ENCODE measurements at places on chromosomes 5 and 9.

- no peak for DNase-seq
Observed at GRCh38 chr5:72556351-72557166, 49.3 kb upstream of the ZNF366 start.

DNA sequence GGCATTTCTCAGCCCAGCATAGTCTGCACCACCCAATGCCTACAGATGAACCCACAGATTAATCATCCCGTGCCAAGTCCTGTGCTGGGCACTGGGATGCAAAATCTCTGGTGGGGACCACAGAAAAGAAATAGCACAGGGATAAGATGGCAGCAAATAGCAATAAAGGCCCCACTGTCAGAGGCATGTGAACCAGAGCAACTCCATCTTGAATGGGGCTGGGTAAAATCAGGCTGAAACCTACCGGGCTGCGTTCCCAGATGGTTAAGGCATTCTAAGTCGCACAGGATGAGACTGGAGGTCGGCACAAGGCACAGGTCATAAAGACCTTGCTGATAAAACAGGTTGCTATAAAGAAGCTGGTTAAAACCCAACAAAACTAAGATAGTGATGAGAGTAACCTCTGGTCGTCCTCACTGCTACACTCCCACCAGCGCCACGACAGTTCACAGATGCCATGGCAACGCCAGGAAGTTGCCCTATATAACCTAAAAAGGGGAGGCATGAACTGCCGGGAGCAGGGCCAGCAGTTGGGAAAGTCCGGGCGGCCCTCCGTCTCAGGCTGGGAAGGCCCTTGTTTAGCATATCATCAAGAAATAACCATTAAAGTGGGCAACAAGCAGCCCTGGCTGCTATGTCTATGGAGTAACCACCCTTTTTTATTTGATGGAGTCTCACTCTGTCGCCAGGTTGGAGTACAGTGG is 65.2 kb downstream of the C9orf50 start:
- no peak for DNase-seq

GRCh38 chr5:104347119-104347708 is 784.6 kb upstream of the NUDT12 start:
- no peak for DNase-seq

DNA sequence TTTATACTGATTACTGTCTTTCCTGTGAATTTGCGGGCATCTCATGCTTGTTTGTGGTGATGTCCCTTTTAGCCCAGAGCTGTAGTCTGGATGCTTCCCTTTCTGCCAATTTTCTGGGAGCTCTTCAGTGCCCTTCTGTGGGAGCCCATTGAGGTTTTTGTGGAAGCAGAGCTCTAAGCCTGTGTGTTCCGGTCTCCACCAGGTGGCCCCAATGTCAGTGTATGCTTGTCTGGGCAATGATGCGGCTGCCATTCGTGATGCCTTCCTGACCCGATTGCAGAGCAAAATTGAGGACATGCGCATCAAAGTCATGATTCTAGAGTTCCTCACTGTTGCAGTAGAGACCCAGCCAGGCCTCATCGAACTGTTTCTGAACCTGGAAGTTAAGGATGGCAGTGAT is 35.1 kb downstream of the SH3GLB2 start:
- DNase-seq: no peak

GRCh38 chr9:132109291-132109690 is 29.6 kb upstream of the MED27 start:
- DNase-seq: no peak

- DNase-seq: no peak
Observed at GRCh38 chr5:111741278-111741677, 15.7 kb downstream of the NREP start.

GRCh38 chr5:93219641-93220145 is 361.3 kb downstream of the NR2F1-AS1 start:
- no peak for DNase-seq
